ENCODE measurements at places on chromosomes 5 and 9. TPM values are rescaled to one million over a fixed set of nuclear protein-coding genes. Genes with fewer than 3 reads are reported as not detected.

Gene HTR4
- polyA plus RNA-seq = not detected

- no peak for DNase-seq
Measured at GRCh38 chr9:134647359-134648080, 5.9 kb downstream of the COL5A1 start.

DNA sequence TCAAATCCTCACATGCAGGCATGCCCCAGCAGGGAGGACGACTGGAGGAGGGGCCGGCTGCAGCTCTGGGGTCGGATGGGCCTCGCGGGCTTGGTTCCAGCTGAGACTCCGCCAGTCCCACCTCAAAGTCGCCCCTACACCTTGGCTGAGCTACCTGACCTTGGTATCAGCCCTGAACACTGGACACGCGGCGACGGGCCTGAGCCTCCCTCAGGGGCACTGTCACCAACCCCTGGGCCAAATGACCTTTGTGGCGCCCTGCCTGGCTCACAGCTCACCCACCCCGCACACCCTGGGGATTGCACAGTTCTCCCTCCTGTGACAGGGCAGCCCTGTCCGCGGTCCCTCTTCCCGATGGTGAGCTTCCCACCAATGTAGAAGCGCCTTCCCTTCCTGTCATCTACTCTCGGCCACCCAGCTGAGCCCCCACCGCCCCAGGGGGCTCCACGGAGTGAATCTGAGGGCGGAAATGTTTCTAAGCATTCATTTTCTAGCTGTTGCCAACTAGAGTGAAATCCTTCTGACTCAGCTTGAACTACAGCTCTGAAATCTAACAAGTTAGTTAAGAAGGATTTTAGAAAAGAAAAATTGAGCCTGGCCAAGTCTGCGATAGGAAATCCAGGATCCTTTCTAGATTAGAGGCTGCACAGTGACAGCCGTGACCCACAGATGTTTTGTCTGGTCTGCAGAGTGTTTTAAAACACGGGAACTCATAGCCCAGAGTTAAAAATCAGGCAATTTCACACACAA lies 138.9 kb upstream of the PHYKPL start:
- DNase-seq = no peak

DNA sequence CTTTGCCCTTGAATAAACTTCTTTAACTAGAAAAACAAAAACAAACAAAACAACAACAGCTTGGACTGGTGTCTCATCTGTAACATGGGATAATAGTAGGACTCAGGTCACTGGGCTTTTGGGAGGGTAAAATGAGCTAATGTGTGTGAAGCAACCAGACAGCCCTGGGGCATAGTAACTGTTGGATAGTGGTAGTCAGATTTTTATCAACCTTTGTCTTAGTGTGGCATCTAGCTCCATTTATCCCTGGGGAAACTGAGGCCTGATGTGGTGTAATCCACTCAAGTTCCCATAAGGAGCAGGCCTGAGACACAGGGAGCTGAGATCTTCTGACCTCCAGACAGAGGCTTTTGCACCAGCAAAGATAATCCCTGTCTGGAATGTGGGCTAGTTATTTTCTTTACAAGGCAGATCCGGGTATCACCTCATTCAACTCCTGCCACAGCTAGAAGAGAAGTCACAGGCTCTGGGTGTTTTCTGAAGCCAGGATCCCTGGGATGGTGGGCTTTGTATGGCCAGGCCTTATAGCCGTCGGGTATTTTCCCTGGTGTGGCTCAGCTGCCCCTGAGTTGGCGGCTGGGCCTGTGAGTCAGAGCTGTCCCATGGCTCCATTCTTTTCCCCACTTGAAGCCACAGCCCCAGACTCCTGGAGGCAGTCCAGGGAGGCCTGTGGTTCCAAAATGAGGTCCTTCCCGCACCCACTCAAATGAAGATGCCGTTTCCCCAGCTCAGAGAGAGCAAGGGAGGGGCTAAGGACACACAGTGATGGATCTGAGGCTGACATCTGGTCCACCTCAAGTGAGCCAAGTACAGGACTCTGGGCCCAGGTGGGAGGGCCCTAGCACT lies 26.1 kb upstream of the CSF1R start:
- no peak for DNase-seq

- DNase-seq = no peak
Measured at GRCh38 chr5:116595498-116595897, 20.9 kb upstream of the SEMA6A start.

DNA sequence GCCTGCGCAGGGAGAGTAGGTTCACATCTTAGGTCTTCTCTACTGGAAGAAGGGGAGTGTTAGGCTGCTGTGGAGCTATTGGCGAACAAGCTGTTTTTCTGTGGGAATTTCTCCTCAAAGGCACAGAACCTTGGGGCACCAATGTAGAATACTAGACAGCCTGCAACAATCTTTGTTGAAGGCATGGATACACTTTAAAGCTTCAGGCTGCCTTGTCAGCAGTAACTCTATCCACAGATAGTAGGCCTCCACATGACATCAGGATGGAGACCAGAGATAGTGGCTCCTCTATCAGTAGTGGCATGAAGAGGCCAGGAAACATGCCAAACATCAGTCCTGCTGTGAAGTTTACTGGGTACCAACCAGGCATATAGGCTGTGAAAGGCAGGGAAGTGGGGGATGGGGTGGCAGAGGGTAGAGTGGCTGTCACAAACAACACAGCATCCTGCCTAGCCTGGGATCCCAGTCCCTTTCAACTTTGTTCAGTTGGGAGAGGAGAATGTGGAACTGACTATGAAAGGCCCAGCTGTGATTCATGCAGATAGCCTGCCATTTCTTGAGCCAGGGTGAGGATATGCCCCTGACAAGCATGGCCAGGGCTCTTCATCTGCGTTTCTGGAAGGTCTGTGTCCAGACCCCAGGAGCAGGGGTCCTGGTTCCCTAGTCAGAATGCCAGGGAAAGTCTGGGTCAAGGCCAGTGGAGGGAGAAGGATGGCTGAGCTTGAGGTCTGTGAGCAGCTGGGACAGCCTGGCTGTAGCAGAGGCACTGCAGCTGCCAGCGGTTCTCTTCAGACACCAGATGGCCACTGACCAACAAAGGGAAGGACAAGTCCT lies 1.0 kb upstream of the HK3 start:
- DNase-seq = no peak

GRCh38 chr9:25205285-25205684 lies 473.0 kb downstream of the TUSC1 start:
- no peak for DNase-seq

DNA sequence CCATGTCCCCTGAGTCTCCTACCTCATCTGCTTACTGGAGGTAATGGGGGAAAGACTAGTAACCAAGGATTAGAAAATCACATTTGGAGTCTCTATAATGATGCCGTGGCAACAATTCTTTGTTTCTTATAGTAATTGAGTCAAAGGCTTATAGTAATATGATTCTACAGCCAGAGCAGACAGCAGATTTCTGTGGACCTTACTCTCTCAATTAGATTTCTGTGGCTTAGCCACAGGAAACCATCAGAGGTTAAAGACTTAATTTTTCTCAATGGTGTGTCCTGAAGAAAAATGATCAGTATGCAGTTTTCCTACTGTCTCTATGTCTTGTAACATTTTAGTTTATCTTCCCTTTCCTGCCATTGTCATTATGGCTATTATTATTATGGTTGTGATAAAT lies 59.3 kb upstream of the CD180 start:
- DNase-seq = no peak

Gene CLIC3
- polyA plus RNA-seq = 0.42 TPM

Gene PCDHA1
- polyA plus RNA-seq = 0.10 TPM

GRCh38 chr9:109315480-109316206 lies 5.2 kb downstream of the EPB41L4B start:
- no peak for DNase-seq

Gene ORM2
- polyA plus RNA-seq = not detected

- DNase-seq = no peak
Measured at GRCh38 chr5:43572357-43572756, 15.5 kb upstream of the PAIP1 start.

All from forelimb muscle (tissue), 1 donor.